ENCODE measurements at places on chromosomes 12 and 14.

- DNase-seq, result no peak
Measured at GRCh38 chr12:58291106-58291505, 349.7 kb downstream of the ATP23 start.

DNA sequence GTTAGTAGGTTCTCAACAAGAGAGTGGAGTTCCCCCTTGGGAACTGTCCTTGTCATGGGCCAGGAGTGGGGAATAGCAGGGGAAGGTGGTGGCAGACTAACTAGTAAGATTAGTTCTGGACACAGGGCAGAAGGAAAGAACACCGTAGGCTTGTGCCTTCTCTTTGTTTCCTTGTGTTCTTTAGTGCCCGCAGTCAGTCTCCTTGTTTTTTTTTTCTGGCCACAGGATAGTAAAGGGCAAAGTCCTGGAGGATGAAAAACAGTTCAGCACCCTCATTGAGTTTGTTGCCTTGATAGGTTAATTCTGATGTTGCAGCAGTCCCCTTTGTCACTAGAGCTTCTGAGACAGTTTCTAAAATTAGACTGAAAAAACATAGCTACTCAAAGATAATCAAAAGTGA, 8.4 kb downstream of the PEX5 start:
- no peak for DNase-seq

DNA sequence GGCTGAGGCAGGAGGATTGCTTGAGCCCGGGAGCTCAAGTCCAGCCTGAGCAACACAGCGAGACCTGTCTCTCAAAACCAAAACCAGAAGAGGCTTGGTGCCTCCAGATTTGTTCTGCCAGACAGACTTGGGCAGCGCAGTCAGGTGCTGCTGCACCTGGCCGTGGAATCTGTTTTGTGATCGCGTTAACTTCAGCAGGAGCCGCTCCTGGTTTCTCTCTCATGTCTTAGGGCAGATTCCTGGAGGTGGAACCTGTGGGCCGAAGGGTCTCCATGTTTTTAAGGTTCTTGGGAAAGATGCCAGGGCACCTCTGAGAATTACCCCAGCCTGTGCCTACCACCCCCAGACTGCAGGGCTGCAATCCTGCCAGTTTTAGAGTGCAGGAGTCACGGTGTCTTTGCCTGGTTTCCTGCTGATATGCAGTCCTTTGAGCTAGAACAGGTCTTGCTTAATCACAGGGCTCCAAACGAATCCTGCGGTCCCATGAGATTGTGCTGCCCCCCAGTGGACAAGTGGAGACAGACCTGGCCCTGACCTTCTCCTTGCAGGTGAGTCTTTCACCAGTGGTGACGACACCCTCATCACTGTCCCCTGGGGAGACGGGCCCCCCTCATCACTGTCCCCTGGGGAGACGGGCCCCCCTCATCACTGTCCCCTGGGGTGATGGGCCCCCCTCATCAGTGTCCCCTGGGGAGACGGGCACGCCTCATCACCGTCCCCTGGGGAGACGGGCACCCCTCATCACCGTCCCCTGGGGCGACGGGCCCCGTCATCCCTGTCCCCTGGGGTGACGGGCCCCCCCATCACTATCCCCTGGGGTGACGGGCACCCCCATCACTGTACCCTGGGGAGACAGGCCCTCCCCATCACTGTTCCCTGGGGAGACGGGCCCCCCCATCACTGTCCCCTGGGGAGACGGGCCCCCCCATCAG, 37.6 kb downstream of the PACS2 start:
- DNase-seq, result peak; percentile 93

- no peak for DNase-seq
Measured at GRCh38 chr14:100539003-100539660, 48.1 kb downstream of the BEGAIN start.

DNA sequence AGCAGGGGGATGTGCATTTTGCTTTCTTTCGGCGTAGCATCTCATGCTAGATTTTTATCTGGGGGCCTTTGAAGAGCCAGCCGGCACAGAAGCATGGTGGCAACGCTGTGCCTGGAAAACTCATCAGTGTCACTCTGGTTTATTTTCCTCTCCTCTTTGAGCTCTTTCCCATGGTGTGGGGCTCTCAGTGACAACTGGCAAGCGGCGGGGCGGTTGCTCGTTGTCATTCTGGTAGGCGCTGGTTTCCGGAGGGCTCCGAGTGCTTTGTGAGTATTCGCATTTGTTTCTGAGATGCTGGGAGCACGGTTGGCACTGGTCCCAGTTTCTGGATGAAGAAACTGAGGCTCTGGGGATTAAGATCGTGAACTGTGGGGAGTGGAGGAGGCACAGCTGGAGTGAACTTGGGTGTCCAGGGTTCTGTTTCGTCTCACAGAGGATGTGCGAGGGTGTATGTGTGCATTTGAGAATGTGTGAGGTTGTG, 23.3 kb downstream of the TPCN1 start:
- no peak for DNase-seq

- no peak for DNase-seq
Measured at GRCh38 chr12:94929780-94930179, 73.7 kb downstream of the NDUFA12 start.

DNA sequence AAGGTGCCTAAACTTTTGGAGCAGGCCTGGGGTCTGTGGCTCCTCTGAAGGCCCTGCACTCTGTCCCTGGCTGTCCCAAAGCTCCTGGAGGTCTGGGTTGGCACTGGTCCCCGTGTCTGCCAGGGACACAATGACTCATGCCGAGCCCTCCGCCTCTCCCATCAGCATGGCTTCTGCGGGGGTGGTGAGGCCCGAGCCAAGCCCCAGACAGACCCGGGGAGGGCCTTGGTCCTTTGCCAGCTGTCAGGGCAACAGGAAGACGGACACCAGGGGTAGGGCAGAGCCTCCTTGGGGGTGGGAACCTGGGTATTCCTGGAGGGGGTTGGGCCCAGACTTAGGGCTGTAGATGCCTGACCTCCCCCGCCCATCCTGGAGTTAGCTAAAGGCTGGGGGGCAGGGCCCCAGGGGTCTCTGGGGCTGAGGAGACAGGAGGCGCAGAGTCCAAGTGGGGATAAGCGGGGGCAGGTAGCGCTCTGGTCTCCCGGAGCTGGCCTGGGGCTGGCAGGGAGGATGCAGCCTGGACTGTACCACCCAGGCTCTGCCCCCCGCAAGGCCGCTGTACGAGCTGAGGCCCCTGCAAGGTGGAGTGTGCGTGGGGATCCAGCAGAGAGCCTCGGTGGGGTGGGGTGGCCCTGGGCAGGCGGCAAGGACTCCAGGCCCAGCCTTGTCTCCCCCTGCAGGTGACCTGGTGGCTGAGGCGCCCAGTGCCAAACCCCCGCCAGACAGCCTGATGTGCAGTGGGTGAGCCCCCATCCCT, 16.4 kb upstream of the PUS1 start:
- peak; percentile 94 for DNase-seq

DNA sequence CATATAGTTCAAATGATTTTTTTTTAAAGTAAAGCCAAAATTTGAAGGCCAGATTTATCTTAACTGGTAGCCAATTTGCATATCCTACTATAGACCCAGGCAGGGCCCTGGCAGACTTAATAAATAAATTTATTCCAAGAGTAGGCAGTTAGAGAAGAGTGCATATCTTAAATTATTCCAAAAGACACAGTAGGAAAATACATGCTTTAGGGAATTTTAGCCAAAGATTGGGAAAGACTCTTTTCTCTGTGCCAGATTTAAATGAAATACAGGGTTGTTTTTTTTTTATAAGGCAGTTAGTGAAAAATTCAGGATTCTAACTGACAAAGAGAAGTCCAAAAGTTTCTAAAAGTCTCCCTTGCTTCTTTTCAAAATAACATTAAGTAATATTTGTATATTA, 65.5 kb downstream of the ST8SIA1 start:
- no peak for DNase-seq

- DNase-seq, result no peak
Measured at GRCh38 chr14:30528778-30529642, 29.9 kb upstream of the G2E3 start.

DNA sequence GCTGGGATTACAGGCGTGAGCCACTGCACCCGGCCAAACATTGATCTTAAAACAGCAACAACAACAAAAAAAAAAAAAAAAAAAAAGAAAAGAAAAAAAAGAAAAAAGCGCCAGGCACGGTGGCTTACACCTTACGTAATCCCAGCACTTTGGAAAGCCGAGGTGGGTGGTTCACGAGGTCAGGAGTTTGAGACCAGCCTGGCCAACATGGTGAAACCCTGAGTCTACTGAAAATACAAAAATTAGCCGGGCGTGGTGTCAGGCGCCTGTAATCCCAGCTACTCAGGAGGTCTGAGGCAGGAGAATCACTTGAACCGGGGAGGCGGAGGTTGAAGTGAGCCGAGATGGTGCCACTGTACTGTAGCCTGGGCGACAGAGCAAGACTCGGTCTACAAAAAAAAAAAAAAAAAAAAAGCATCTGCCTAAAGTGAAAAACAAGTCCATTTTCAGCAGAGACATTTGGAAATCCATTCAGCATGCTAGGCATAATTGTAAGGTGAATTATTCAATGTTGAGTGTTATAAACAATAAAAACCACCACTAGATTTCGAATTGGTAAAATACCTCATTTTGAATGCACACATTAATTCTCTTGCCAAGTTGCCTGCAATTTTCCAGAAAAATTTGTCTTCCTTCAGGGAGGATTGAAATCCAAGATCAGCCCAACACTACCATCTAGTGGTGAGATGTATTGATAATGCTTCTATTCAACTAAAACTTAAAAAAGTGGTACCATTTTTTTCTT, 8.0 kb upstream of the CERS5 start:
- DNase-seq, result peak; percentile 32

- DNase-seq, result no peak
Measured at GRCh38 chr14:49907186-49907585, 14.3 kb downstream of the ARF6 start.

- DNase-seq, result no peak
Measured at GRCh38 chr12:51244269-51244668, 5.6 kb downstream of the DAZAP2 start.

DNA sequence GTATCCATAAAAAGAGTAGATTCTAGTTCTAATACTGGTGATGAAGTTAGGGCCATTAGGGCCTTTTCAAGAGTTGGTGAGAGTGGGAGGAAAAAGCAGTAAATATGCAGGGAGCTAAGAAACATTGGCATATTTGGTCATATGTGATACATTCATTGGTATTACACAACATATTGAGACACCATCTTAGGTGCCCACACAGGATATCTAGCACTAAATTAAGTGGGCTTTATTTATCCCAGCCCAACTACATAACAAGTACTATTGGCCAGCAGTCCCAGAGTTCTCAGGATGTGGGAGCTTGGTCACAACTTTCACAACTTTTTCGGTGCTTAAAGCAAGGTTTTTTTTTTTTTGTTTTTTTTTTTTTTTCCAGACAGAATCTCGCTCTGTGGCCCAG, 2.0 kb upstream of the ING4 start:
- DNase-seq, result no peak

- DNase-seq, result no peak
Measured at GRCh38 chr14:104100171-104101085, 14.9 kb downstream of the ASPG start.

DNA sequence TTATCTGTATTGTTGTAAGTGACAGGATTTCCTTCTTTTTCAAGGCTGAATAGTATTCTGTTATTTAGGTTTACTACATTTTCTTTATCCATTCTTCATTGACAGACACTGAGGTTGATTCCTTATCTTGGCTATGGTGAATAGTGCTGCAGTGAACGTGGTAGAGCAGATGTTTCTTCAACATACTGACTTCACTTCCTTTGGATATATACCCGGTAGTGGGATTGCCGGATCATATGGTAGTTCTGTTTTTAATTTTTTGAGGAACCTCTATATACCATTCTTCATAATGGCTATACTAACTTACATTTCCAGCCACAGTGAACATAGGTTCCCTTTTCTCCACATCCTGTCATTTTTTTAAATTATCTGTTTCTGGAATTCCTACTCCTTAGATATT, 21.8 kb downstream of the DERA start:
- no peak for DNase-seq

- DNase-seq, result no peak
Measured at GRCh38 chr14:54105406-54105805, 148.8 kb upstream of the BMP4 start.

GRCh38 chr14:75993567-75994041, 8.0 kb downstream of the IFT43 start:
- DNase-seq, result no peak

DNA sequence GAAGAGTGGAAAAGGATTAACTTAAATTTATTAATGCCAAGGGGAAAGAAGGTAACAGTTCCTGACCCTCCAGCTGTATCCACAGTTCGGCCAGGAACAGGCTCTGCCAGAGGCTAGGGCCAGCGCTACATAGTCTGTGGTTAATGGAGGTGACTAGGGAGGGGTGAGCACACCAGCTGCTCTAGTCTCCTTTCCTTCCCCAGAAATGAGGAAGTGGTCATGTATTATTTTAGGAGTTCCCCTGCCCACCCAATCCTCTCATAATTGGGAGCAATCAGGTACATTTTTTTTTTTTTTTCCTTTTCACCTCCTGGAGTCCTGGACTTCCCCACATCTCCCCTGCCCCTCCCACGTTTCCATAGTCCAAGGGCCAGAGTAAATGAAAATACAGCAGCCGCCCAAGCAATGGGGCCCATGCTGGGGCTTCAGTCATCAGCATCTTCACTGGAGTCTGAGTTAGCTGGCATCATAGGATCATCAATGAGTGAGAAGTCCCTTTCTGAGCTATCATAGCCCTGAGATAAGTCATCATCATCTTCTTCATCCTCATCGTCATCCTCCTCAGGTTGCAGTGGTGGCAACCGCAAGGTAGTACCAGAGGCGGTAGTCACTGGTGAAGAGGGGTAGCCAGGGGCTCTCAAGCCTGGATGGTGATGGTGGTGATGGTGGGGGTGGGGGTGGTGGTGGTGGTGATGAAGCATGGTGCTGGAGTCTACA, 1.5 kb upstream of the SUPT16H start:
- no peak for DNase-seq

GRCh38 chr14:36506732-36507614, 13.1 kb downstream of the NKX2-1 start:
- DNase-seq, result no peak
